Stimulated activated CD4-positive, alpha-beta T cell treated with anti-CD3 and anti-CD28 coated beads, Interleukin-2, amount 100 ng/mL, for 4 hours (primary cell): ENCODE measurements at places on chromosomes 13 and 19.

DNA sequence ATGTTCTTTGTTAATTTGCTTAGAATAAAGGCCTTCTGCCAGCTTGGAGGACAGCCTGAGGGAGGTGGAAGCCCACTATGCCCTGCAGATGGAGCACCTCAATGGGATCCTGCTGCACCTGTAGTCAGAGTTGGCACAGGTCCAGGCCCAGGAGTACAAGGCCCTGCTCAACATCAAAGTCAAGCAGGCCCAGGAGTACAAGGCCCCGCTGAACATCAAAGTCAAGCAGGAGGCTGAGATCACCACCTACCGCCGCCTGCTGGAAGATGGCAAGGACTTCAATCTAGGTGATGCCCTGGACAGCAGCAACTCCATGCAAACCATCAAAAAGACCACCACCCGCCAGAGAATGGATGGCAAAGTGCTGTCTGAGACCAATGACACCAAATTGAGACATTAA is 41.7 kb downstream of the ZNF85 start:
- DNase-seq: no peak

DNA sequence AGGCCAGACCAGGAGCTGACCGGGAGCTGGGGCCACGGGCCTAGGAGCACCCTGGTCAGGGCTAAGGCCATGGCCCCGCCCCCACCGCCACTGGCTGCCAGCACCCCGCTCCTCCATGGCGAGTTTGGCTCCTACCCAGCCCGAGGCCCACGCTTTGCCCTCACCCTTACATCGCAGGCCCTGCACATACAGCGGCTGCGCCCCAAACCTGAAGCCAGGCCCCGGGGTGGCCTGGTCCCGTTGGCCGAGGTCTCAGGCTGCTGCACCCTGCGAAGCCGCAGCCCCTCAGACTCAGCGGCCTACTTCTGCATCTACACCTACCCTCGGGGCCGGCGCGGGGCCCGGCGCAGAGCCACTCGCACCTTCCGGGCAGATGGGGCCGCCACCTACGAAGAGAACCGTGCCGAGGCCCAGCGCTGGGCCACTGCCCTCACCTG is 6.6 kb downstream of the SPHK2 start:
- no peak for DNase-seq

DNA sequence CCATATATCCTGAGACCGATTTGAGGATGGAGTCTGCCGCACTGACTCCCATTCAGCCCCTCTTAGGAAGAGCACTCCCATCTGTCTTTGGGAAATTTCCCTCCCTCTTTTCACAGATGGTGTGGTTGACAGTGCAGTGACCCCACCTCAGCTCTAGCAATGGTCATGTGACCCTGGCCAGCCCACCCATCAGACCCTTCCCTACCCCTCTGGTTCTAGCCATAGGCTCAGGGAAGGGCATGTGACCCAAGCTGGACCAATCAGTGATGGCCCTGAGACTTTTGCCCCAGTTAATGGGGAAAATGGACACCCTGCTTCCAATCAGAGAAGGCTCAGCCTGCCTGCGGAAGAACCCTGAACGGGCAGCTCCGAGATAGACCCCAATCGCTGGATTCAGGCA is 26.3 kb downstream of the IL12RB1 start:
- no peak for DNase-seq

GRCh38 chr13:33328701-33329100 is 43.1 kb upstream of the STARD13 start:
- DNase-seq: no peak

- DNase-seq: no peak
Observed at GRCh38 chr19:18777301-18778075, 13.6 kb downstream of the COMP start.
